Cardiac muscle cell (in vitro differentiated cells and primary cell): ENCODE measurements at places on chromosomes 2 and 18. TPM values are rescaled to one million over a fixed set of nuclear protein-coding genes. Genes with fewer than 3 reads are reported as not detected.
A peak's percentile ranks its signal among the peaks of the same experiment; 100 is the strongest.

The SP3 gene
- total RNA-seq = 115 and 164 TPM in 2 replicates

The ITGA4 gene
- 0.28 and 0.39 TPM in 2 replicates for total RNA-seq

- H3K27ac ChIP-seq = no peak overlapping the region
- no peaks in the 10 kb centered on the region for H3K4me1 ChIP-seq
- no peaks in the 10 kb centered on the region for H3K36me3 ChIP-seq
- no peaks in the 10 kb centered on the region for H3K27me3 ChIP-seq
- H3K4me3 ChIP-seq = no peak overlapping the region
These were observed 99.4 kb upstream of the EPHA4 start for GRCh38 chr2:221671515-221671914.

The CRYGD gene
- not detected in 2 replicates for total RNA-seq

The ANKRD29 gene
- 0.14 and 0.77 TPM in 2 replicates for total RNA-seq

GRCh38 chr2:223383315-223383714 lies 218.8 kb downstream of the SCG2 start:
- H3K27me3 ChIP-seq = no peaks in the 10 kb centered on the region
- DNase-seq = peak; percentile 35
- H3K36me3 ChIP-seq = no peaks in the 10 kb centered on the region

GRCh38 chr2:8212239-8212638 lies 469.6 kb upstream of the ID2 start:
- H3K27ac ChIP-seq = no peak overlapping the region
- H3K27me3 ChIP-seq = no peaks in the 10 kb centered on the region
- DNase-seq = no peak
- no peaks in the 10 kb centered on the region for H3K4me1 ChIP-seq
- no peak overlapping the region for H3K4me3 ChIP-seq
- H3K36me3 ChIP-seq = no peaks in the 10 kb centered on the region

- no peaks in the 10 kb centered on the region for H3K4me1 ChIP-seq
- DNase-seq = no peak
These were observed 674.7 kb downstream of the PLCL1 start for GRCh38 chr2:198479065-198479464.

DNA sequence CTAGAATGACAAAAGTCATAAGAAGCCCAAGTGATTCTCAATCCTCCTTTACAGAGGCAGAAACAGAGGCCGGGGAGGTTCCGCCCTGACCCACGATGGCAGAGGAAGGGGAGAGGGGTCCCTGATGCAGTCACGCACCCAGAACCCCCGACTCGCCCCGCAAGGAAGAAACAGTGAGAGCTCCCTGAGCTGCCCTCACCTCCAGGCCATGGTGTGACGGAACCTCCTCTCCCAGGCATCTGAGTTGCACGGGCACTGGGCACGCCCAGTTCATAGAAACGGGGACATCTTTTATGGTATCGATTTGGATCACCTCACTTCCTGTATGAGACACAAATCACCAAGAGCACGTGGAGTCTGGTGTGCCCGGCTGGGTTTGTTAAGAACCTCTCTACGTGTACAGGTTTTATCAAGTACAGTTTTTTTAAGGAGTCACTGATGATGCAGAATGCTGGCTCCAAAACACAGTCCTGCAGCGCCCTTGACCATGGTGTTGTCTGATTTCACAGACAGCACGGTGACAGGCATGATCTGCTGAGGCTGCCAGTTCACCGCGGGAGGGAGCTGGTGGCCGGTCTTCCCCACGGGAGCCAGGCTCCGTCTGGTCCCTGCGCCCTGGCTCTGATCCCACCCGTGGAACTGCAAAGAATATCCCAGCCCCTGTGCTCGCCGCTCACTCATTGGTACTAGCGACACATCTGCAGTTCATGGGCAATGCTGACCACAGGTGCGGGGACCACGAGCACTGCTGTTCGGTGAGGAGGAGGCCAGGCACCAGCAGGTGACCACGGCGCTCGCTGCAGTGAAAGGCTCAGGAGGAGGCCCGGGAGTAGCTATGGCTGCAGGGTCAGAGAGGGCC lies 35.6 kb downstream of the PXDN start:
- H3K36me3 ChIP-seq = no peaks in the 10 kb centered on the region
- H3K27ac ChIP-seq = no peak overlapping the region
- no peak for DNase-seq

The ASXL3 gene
- 8.0 and 10.0 TPM in 2 replicates for total RNA-seq
